Epithelial cell of proximal tubule (primary cell): ENCODE measurements at places on chromosomes 1 and 21.

- DNase-seq, result no peak
These were observed 34.1 kb downstream of the ABL2 start for GRCh38 chr1:179195376-179195775.

GRCh38 chr1:42735056-42735455 lies 5.0 kb downstream of the CLDN19 start:
- DNase-seq, result no peak

DNA sequence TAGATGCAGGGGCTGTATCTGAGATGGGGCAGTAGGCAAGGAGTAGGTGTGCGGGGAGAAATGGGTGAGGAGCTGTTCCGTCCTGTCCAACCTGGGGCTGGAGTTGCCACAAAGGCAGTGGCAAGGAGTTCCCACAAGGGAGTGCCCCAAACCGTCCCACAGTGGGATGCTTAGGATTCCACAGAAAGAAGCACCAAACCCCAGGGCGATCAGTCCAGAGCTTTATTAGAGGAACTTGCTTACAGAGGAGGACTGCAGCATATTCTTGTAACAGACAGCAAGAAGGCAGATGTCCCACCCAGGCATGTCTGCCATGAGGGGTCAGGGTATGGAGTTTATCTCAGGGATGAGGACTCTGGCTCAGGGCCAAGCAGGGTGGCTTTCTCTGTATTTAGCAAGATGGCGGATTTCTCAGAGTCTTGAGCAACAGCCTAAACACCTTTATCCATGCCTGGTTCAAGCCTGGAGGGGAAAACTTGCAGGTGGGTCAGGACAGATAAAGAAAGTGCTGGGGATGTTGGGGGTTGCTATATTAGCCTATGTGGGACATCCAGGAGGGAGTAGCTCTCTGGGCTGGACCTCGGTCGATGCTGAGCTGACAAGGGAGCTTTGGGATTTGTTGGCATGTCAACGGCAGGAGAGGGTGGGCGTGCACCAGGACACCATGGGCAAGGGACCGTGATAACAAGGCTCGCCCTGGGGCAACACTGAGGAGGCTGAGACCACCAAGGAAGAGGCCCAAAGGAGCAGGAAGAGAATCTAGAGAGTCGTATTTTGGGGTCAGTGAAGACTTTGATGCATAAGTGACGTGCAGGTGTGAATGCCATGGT lies 32.8 kb downstream of the OBSCN start:
- no peak for DNase-seq

DNA sequence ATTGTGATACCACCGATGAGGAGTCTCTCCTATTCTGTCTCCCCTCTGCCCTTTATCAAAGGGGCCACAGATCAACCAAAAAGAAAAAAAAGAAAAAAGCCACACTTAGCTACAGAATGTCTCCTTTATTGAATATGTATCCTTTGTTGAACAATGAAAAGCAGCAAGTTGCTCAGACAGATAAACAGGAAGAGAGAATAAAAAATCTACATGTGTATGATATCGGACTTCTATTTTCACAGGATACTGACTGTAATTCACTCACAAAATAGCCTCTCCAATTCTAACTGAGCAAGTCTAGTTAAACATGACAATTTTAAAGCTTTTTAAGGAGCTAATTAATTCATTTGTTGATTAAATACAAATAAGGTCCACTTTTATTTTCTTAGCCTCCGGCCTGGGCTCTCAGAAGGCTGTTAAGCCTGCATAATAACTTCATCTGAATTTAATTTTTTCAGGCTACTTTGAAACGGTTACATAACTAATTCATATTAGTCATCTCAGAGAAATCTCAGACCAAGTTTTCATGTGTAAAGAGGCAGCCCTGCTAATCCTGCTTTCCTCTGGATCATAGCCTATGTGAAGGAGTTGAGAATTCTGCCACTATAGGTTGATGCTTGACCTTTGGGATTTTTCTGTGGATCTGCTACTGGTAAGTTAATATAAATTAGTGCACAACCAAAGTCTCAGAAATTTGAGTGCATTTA lies 304.1 kb upstream of the NR5A2 start:
- no peak for DNase-seq

DNA sequence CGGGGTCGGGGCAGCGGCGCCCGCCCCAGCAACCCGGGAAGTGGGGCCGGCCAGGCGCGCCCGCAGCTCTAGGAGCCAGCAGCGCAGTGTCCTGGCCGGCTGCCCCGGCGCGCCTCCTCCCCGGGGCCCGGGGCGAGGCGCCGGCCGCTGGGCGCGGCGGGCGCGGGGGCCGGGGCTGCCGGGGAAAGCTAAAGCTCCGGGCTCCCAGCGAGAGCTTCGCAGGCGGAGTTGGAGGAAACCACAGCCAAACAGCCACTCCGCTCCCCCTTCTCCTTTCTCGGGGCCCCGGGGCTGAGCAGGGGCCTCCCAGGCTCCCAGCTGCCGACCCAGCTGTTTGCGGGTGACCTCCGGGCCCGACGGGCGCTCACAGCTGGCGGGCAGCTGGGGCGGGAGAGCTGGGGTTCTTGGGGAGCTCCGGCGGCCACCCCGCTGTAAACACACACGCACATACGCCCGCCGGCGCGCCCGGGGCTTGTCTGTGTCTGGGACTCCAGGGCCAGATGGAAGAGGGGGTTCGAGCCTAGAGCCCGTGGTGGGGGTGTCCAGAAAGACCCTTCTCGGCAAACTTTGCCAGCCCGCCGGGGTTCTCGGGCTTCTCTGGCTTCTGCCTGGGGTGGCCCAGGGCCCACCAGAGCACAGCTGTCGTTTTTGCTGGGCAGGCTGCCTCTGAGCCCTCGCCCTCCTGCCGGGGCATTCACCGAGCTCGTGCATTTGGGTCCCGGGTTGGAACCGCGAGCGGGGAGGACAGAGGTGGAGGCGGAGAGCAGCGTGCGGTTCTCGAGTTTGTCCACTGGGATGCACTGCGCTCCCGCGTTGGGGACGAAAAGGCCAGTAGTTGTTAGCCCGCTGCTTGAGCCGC lies 1.5 kb downstream of the AJAP1 start:
- no peak for DNase-seq

DNA sequence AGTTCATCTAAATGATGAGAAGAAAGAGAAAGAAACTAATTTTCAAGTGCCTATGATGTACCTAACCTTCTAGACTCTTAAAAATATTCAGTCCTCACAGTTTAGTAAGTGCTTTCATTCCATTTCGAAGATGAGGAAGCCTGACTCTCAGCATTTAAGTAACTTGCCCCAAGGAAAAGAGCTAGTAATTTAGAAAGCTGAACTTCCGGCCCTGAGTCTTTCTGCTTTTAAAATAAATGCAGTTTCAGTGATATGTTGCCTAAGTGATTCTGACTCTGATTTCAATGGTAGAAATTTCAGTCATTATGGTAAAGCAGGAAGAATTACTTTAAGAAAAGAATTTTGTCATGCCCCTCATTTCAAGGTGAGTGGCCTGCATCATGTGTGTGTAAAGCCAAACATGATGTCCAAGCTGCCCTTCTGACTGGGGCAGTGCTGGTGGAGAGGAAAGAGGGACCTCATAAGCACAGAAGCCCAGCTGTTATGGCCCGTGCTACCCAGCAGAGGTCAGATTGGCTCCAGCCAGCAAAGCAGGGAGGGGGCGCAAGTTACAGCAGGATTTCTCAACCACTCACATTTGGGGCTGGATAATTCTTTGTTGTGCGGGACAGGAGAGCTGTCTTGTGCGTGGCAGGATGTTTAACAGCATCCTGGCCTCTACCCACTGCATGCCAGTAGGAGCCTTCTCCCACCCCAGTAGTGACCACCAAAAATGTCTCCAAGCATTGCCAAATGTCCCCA lies 10.7 kb downstream of the ATP1A4 start:
- DNase-seq, result no peak
